ENCODE measurements at places on chromosomes 4 and X.

DNA sequence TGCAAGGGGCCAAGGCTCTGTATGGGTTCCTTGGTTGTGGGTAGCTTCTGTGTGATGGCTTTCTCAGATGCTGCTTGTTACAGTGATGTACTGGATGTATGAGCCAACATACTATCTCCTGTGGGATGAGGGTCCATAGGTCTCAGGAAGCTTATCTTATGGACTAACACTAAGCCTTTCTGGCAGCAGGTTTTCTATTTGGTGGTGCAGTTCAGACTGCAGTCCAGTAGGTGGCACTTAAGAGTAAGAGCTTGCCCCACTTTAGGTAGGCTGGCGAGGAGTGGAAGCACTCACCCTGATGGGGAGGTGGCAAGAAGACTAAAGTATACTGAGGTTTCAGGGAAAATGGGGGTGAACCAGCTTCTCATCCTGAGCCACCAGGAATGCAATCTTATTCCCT lies 306.7 kb upstream of the MAOA start:
- DNase-seq, result no peak

- DNase-seq, result no peak
Observed at GRCh38 chr4:158189422-158189821, 16.6 kb upstream of the GASK1B start.

DNA sequence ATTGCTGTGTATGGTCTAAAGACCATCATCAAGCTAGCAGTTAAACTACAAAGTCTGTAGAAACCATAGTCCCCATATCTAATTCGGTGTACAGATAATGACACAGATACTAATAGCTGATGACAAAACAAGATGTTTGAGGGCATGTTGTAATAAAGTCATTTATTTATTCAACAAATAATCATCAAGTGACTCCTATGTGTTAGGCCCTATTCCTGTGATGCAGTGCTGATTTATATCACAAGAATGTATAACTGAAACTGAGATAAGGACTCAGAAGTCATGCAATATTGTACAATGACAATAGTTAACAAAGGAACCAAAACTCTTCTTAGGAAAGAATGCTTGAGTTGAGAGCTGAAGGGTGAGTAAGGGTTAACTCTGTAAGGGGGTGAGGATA lies 315.0 kb upstream of the NR3C2 start:
- DNase-seq, result no peak

DNA sequence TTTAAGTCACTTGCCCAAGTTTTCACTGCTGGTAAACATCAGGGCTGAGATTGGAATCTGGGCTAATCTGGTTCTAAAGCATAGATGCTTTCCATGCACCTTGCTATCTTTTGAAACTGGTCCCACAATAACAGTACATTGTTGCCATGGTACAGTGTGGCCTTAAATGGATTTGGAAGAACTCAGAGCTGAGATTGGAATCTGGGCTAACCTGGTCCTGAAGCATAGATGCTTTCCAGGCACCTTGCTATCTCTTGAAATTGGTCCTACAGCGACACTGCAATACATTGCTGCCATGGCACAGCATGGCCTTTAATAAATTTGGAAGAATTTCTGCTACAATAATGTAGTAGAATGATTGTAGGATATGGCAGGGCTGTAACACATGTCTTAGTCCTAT lies 28.6 kb downstream of the DAPP1 start:
- no peak for DNase-seq

GRCh38 chr4:17128268-17128667 lies 229.8 kb upstream of the LDB2 start:
- DNase-seq, result no peak

DNA sequence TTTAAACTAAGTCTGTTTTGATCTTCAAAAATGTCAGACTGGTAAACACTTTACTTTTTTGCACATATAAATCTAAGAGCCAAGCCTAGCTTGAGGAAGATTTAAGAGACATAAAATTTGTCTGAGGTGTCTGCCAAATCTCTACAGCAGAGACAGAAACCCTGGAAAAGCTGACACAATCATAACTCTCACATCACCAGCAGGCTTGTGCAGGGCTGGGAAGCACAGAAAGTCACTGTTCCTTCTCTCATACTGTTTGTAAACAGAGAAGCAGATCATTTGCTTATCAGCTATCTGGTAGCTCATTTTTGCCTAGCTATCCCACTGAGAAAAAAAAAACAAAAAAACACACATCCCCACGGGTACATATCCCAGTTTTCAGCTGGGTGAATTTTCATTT lies 7.0 kb downstream of the ENOX2 start:
- no peak for DNase-seq

DNA sequence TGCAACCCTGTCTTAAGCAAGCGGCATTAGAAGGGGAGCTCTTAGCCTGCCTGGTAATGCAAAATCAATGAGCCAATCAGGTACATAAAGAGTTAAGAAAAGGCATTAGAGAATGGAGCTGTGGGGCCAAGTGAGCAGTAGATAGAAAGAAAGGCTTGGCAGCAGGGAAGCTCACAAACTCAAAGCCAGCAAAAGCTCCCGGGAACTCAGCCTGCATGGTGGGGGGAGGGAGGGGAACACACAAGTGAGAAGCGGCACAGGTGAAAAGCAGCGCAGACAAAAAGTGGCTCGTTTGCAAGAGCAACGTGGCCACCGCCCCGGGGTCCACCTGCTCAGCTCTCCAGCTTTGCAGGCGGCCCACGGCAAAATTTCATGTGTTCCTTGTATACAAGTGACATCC lies 818.5 kb downstream of the FAM133A start:
- DNase-seq, result no peak
